ENCODE measurements at places on chromosomes 3 and 15. TPM values are rescaled to one million over a fixed set of nuclear protein-coding genes. Genes with fewer than 3 reads are reported as not detected.

EAF2 gene
- total RNA-seq, result 3.5 TPM

GRCh38 chr15:98776607-98777281, 128.4 kb downstream of the IGF1R start:
- no peak for DNase-seq

DNA sequence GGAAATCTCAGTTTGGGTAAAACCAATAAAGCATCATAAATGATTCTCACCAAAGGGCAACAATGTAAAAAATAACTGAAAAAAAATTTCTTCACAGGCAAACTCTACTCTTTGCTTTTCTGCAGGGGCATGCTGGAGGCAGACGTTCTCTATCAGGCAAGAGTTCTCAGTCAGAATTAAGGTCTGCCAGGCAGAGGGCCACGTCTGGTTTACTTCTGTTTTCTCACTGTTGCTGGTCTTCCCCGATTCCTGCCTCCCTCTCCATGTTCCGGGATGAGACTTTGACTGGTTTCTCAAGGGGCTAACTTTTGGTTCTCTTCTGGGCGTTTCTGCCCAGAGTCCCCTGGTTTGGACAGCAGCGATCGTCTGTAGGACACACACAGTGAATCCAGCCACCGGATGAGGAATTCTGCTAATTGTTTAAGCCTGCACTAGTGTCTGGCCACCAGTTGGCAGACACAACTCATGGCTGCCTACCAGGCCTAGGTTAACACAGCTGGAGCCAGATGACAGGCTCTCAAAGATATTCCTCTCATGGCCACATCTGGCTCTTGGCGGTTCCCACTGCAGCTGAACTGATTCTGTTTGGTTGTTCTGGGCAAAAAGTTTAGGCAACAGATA, 273.1 kb downstream of the FOXP1 start:
- no peak for DNase-seq

DNA sequence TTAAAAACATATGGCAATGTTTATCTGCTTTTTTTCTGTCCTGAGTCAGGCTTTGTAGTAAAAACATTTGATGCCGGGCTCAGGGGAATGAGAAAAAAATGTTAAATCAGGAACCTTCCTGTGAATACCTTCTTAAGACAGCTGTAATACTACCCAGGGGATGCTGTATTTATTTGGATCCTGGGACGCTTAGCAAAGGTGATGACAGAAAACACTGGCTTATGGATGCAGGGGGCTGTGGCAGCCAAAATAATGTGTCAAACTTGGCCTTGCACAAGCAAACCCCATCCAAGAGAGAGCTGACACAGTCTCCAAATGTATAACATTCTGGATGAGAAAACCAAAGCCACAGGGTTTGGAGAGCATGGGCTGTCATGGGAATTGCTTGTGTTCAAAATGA, 438.2 kb upstream of the PROK2 start:
- no peak for DNase-seq

- DNase-seq, result no peak
Observed at GRCh38 chr15:52804526-52805081, 14.5 kb upstream of the ONECUT1 start.

DNA sequence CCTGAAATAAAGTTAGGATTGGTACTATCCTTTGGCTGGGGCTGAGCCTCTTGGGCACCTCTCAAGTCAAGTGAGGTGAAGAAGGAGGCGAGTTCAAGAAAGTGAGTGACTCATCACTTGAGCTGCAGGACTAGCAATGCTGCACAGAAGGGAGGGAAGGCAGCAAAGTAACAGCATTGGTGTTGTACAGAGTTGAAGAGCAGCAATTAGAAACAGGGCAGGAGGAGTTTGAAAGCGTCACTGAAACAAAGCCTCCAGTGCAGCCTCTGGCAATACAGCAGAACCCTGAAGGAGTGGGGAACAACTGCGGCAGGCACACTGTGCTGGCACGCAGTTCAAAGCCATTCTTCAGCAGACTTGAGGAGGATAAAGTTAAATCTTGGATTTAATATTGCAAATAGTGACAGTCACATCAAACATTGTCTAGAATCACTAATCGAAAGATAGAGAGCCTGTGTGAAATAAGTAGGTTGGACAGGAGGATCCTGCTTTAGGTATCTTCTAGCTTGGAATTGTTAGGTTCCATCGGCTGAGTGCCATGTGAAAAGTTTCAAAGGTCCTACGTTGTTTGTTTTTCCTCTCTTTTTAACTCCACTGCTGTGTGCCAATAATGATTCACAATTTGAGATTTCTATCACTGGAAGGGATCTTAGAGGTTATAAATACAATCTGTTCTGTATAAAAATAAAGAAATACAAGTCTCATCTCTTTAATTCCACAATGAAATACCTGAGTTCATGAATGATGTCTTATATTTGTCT, 479.8 kb downstream of the NAALADL2 start:
- no peak for DNase-seq

- no peak for DNase-seq
Observed at GRCh38 chr15:67225336-67225735, 29.1 kb downstream of the AAGAB start.

CLDN1 gene
- 0.14 TPM for total RNA-seq

DNA sequence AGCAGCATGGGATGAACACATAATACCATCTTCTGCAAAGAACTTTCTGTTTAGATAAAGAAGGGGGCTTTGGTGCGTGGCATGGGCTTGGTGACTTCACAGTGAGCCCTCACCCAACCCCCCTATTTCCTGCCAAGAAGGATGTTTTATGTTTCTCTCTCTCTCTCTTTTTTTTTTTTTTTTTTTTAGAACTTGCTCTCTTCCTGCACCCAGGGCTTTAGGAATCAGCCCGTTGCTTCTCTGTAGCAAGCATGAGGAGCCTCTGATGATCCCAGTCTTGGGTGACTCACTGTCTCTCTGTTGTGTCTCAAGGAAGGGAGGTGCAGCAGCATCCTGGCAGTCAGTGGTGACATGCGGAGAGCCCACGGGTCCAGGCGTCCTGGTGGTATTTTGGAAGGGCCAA, 49.1 kb downstream of the CCK start:
- DNase-seq, result no peak

DNA sequence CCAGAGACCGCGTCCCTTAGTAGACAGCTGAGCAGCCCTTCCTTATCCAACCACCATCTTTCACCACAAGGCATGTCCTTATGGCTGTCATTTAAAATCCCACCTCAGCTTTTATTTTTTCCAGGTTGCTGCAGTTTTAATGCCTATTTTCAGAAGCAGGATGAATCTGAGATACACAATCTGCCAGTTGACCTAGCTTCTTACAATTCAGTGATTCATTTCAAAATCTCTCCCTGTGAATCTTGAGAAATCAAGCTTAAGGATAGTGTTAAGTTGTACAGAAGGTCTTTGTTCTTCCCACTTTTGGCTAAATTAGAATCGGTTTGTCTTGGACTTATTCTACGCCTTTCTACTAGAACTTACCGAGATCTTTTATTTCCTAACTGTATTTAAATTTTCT, 522.3 kb upstream of the CFAP20DC start:
- no peak for DNase-seq

GRCh38 chr3:87975716-87976115, 83.1 kb downstream of the CGGBP1 start:
- no peak for DNase-seq

GRCh38 chr15:31905054-31905453, 125.3 kb upstream of the CHRNA7 start:
- no peak for DNase-seq

DNA sequence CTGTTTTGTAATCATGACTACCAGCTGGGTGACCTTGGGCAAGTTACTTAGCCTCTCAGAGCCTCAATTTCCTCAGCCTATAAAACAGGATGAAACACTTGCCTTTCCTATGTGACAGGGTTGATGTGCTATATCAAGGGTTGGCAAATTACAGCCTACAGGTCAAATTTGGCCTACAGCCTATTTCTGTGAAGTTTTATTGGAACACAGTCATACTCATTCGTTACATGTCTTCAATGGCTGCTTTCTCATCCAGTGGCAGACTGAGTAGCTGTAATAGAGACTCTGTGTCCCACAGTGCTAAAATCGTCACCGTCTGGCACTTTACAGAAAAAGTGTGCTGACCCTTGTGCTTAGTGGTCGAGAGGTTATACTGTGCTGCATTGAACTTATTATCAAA, 16.6 kb downstream of the ABHD6 start:
- DNase-seq, result no peak

GRCh38 chr3:176734146-176734545, 463.1 kb downstream of the TBL1XR1 start:
- DNase-seq, result no peak

DNA sequence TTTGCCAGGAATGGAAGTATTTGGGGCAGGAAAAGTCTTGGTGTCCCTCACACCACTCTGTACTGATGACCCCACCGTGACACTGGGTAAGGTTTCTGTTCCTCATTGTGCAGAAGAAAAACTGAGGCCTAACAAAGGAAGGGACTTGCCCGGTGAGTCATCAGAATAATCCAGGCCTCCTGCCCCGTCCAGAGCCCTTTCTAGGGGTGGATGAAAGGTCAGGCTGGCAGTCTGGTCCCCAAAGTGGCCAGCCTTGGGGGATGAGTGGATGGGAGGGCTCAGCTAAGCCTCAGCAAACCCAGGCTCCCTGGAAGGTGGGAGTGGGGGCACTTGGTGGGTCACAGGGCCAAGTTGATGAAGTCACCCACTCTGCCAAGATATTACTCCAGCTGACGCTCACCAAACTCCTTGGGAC, 2.3 kb upstream of the DNAH1 start:
- no peak for DNase-seq

GRCh38 chr3:68458581-68458980, 473.8 kb downstream of the TAFA4 start:
- DNase-seq, result no peak

DNA sequence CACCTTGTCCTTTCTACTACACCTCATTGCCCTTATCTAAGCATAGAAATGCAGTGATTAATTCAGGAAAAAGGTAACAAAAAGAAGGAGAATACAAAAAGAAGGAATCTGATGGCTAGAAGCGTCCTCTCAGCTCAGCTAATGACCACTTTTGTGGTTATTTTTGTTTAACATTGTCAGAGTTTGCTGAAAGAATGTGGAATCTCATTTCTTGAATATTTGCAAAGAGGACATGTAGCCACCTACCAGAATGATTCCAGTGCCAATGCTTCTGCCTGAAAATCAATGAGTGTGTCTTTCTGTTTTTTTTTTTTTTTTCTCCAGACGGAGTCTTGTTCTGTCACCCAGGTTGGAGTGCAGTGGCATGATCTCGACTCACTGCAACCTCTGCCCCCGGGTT, 24.5 kb downstream of the NANOGP8 start:
- DNase-seq, result no peak

DNA sequence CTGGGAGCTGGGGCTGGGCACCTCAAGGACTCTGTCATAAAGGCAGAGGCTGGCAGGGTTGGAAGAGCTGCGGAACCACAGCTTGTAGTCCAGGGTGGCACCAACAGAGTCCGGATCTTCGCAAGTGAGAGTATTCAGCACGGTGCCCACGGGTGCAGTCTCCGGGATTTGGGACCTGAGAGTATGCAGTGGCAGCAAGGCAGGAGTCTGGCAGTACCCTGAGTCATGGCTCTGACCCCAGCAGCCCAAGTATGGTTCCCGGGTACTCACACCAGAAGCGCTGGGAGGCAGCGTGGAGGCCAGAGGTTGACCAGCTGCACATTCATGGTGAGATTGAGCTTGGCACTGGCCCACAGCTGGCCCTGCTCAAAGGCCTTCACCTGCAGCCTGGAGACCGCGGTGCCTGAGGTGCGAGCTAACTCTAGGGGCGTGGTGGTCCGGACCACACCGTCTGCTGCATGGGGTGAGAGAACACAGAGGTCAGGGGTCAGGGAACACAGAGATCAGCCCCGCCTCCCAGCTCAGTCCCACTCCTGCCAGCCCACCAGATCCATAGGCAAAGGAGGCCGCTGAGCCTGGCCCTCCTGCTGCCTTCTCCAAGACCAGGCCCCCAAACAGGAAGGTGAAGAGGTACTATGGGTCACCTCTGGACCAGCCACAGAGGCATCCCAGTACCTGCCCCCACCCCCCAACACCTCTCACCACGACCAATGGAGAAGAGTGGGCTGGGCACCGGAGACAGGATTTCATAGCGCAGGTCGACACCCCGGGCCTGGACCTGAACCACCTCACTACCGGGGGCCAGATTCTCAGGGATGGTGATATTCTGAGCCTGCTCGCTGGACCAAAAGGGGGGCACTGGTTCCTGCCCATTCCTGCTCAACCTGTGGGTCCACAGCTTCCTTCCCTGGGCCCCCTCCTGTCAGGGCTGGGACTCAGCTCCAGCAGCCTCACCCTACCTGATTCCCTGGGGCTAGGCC, 4.5 kb downstream of the CDHR4 start:
- no peak for DNase-seq

BRPF1 gene
- total RNA-seq, result 22.6 TPM

DNA sequence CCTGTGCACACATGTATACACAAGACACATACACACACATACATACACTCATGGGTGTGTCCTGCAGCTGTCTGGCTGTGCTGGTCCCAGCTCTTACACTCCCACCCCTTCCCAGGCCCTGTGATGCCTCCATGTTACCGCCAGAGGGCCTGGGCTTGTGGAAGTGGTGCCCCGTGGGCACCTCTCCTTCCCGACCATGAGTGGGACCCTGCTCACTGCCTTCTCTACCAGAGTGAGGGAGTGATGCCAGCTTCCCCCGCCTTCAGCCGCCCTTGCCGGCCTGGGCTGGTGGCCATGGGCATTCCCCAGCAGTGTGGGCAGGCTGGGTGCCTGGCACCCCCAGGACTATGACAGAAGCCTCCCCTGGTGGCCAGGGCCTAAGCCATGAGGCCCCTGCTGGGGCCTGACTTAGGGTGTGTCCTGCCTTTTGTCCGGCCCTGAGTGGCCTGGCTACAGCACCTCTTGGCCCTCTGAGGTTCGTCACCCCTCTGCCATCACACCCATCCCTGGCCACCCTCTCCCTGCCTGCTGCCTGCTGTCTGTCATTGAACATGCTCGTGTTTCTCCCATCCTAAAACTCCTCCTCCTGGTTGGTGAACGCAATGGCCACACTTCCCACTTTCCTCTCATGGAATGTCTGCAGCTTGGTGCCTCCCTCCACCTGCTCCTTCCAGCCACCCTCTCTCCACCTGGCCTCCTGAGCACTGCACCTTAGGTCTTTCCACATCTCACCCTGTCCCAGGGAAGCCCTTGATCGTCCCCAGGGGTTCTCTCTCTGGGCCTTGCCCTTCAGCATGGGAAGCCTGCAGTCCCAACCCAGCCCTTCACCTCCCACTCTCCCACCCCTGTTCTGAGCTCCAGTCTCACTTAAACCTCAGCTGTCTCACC, 14.6 kb downstream of the HDAC11 start:
- DNase-seq, result no peak

GRCh38 chr3:14949126-14949525, 1.7 kb downstream of the NR2C2 start:
- DNase-seq, result no peak

DNA sequence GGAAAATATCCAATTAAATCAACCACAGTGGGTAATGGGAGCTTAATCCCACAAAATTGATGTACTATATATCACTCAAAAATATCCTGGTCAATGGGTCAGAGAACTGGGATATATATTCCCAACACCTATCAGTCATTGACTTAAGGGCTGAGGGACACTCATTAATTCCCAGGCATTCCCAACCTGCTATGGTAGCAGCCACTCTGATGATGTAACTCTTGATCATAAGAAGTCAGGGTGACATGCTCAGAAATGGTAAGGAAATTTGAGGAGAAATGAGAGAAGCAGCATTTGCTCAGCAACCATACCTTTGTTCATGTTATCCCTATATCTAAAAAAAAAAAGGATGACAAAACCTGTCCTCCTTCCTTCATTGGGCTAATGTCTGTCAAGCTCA, 3.1 kb upstream of the PLOD2 start:
- no peak for DNase-seq

All from pulmonary artery endothelial cell (primary cell).